ENCODE measurements at places on chromosomes 12 and 14.

GRCh38 chr12:53564278-53564677, 57.0 kb upstream of the NPFF start:
- no peak for DNase-seq

DNA sequence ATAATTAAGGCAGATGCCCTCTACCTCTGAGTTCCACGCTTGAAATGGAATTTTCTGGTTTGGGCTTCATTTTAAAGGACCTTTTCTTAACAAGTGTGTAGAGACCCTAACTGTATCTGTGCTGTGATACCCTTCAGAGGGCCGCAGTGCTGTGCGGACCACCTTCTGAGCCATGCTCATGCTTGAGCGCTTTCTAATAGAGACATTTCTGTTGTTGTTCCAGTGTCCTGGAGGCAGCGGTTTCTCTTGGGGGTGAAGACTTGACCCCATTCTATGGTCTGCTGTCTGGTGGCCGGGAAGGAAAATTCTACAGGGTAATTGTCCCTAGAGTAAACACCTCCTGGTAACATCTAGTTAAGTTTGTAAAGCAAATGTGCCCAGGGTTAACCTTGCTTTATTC, 46.7 kb upstream of the BCL7A start:
- DNase-seq: no peak

DNA sequence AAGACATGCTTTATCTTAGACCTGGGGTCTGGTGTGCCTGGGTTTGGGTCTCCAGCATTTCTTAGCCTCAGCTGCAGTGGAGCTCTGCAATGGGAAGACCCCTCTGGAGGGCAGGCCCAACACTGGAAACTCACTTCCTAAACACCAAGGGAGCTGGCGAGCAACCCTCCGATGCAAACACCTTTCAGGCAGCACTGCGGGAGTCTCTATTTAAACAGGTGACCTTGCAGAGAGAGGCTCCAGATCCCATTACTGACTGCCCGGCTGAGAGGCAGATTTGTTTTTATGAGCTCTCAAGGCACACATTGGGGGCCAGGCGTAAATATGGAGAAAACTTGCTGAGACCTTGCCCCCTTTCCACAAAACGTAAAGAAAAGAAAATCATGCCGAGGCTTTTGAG, 195.5 kb downstream of the PAX9 start:
- DNase-seq: peak; percentile 57

GRCh38 chr14:45526715-45527549, 273.9 kb upstream of the MIS18BP1 start:
- DNase-seq: no peak

DNA sequence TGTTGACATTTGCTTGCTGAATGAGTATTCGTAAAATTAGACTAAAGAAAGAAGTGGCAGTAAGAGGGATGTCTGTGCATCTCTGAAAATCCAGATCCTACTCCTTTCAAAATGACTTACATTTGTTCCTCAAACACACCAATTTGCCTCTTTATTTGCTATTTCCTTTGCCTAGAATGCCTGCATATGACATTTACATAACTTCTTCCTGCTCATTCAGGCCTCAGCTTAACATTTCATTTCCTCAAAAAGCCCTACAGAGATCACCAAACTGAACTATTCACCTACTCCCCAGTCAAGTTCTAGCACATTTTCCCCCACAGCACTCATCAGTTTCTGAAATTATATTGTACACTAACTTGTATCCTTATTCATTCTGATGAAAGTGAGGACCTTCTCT, 907.2 kb downstream of the LRFN5 start:
- DNase-seq: no peak
